Left lobe of liver (tissue), 2 donors: ENCODE measurements at places on chromosomes 3 and 15. TPM values are rescaled to one million over a fixed set of nuclear protein-coding genes. Genes with fewer than 3 reads are reported as not detected.

The GABRG3 gene
- total RNA-seq = 0.03 TPM

The HES1 gene
- total RNA-seq = 21.3 TPM

The PLA2G4E gene
- not detected for total RNA-seq

The KIF7 gene
- total RNA-seq = 1.1 TPM

The NKTR gene
- total RNA-seq = 29.2 TPM

The NR2C2 gene
- 14.2 TPM for total RNA-seq

The NRROS gene
- 1.7 TPM for total RNA-seq

The GATM gene
- 570 TPM for total RNA-seq

The TEX55 gene
- not detected for total RNA-seq

The MYZAP gene
- total RNA-seq = 0.58 TPM

The AADACL2 gene
- total RNA-seq = not detected

The CEMIP gene
- total RNA-seq = 0.50 TPM

The TPRA1 gene
- total RNA-seq = 25.1 TPM

The KCNAB1 gene
- total RNA-seq = 0.23 TPM

The ISLR gene
- total RNA-seq = 2.3 TPM

The TTLL13 gene
- 0.15 TPM for total RNA-seq

The TMEM108 gene
- not detected for total RNA-seq

The IL12A gene
- not detected for total RNA-seq

The SLC22A13 gene
- 0.50 TPM for total RNA-seq

The SI gene
- total RNA-seq = not detected

The RABL3 gene
- total RNA-seq = 13.7 TPM

The COL6A6 gene
- total RNA-seq = 0.03 TPM

The SPATA12 gene
- not detected for total RNA-seq

The TMEM212 gene
- not detected for total RNA-seq

The LRRC49 gene
- total RNA-seq = 0.25 TPM

The C2CD4B gene
- 0.75 TPM for total RNA-seq

The NANOGP8 gene
- total RNA-seq = 0.45 TPM

The ADAMTSL3 gene
- total RNA-seq = 17.8 TPM

The CKMT1B gene
- 0.55 TPM for total RNA-seq

The EIF4E3 gene
- 7.6 TPM for total RNA-seq

The TUSC7 gene
- total RNA-seq = not detected

The GPR176 gene
- total RNA-seq = 0.88 TPM

The DPPA2 gene
- not detected for total RNA-seq

The DNAJA4 gene
- 0.86 TPM for total RNA-seq

The CACNA2D3 gene
- total RNA-seq = 0.10 TPM

The GOLGA6D gene
- 0.45 TPM for total RNA-seq

The SYNPR gene
- total RNA-seq = not detected

The ZNF385D gene
- 2.1 TPM for total RNA-seq

The CLDN1 gene
- 109 TPM for total RNA-seq

The ARRDC4 gene
- total RNA-seq = 5.1 TPM

The GOLGA8G gene
- not detected for total RNA-seq

The MASP1 gene
- total RNA-seq = 93.7 TPM

The EID1 gene
- 46.1 TPM for total RNA-seq

The OR5H6 gene
- total RNA-seq = not detected

The PSMD2 gene
- 94.1 TPM for total RNA-seq
